ENCODE measurements at places on chromosomes 5 and 9.

- DNase-seq: no peak
These were observed 67.9 kb upstream of the PIK3R1 start for GRCh38 chr5:68147659-68148058.

GRCh38 chr5:1748271-1748670 is 51.4 kb downstream of the MRPL36 start:
- DNase-seq: no peak

DNA sequence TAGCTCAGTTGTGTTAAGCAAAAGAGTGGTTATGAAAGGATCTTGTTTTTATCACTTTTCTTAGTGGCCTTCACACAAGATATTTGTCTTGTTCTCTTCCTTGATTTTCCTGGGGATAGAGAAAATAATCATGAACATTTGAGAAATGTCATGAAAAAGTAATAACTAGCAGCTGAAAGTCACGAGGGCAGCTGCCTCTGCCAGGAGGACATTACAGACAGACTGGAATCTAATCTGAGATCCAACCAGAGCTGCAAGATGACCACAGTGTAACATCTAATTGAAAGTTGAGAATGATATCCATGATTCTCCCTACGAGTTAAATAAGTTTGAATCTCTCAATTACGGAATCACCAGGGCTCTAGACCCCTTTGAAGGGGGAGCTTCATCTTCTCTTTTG is 274.9 kb downstream of the ARHGAP26 start:
- no peak for DNase-seq

- no peak for DNase-seq
These were observed 97.8 kb upstream of the SLC28A3 start for GRCh38 chr9:84438391-84438790.

GRCh38 chr5:156031181-156031580 is 295.8 kb upstream of the SGCD start:
- DNase-seq: no peak

GRCh38 chr9:89405826-89406225 is 87.5 kb downstream of the SECISBP2 start:
- DNase-seq: no peak

DNA sequence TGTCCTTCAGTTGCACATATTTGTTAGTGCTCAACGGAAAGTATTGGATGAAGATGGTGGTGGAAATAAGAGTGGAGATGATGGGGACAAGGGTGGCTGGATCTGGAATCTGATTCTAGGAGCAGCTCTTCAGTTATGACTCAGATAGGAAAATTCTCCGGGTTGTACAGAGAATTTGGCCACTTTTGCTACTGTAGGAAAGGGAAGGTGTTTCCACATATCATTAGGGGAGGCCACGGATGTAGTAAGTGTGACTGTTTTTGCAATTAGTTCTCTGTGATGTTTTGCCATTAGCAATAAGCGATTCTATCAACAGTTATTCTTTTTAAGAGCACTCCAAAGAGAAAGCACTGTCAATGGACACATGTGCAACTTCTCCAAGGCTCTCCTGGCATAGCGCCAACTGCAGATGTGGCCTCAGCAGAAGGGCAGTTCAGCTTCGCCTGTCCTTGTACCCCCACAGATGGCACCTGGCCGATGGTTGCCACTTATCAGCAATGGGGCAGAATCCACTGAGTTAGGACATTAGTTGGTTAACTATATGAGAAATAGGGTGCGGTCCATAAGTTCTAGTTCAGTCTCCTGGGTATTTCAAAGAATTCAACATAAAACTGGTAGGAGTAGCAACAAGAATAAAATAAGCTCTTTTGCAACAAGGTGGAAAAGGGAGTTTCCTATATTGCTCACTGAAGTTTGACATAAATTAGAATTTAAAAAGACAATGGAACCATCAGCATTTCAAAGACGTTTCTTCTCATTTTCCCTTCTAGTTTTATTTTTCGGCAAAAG is 96.3 kb downstream of the ARSB start:
- no peak for DNase-seq
